ENCODE measurements at places on chromosomes 2 and 18.

GRCh38 chr18:24420551-24420950, 5.9 kb upstream of the IMPACT start:
- no peak for DNase-seq

DNA sequence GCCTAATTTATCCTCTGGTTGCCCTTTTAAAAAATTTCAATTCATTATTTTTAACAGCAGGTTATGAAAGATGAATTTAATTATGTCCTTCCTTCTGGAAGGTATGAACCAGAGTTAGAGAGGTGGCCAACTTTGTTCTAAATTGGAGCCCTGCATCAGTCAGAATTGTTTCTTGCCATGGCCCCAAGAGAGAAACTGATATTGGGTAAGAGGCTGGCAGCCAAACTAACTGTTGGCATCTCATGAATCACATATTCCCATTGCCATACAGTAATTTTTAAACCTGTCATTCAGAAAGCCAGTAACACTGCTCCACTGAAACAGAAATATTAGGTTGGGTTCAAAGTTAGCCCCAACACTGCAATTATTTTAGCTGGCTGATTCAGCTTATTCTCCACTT, 67.4 kb downstream of the SMAD2 start:
- DNase-seq = no peak

DNA sequence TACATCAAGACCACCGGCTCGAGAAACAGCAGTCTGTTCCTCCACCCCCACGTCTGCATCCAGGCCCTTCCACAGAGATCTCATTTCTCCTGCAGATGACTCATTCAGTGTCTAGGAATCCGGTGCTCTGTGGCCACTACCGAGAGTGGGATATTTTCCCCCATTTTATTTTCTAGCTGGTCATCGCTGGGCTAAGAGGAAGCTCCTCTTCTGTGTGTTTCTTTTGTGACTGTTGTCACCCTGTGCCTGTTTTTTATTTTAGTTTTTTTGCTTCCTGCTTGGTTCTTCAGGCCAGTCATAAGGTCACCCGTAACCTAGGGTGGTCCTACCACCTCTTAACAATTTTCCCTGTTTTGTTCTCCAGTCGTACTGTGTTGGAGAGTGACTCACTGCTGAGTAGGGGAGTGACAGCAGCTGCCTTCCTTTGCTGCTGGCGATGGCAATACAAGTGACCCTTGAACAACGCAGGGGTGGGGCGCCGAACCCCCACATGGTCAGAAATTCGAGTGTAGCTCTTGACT, 6.7 kb downstream of the RAMP1 start:
- DNase-seq = no peak

GRCh38 chr2:50419778-50420177, 612.2 kb downstream of the NRXN1 start:
- DNase-seq = no peak

- DNase-seq = no peak
Observed at GRCh38 chr2:195520671-195521155, 136.3 kb upstream of the SLC39A10 start.

DNA sequence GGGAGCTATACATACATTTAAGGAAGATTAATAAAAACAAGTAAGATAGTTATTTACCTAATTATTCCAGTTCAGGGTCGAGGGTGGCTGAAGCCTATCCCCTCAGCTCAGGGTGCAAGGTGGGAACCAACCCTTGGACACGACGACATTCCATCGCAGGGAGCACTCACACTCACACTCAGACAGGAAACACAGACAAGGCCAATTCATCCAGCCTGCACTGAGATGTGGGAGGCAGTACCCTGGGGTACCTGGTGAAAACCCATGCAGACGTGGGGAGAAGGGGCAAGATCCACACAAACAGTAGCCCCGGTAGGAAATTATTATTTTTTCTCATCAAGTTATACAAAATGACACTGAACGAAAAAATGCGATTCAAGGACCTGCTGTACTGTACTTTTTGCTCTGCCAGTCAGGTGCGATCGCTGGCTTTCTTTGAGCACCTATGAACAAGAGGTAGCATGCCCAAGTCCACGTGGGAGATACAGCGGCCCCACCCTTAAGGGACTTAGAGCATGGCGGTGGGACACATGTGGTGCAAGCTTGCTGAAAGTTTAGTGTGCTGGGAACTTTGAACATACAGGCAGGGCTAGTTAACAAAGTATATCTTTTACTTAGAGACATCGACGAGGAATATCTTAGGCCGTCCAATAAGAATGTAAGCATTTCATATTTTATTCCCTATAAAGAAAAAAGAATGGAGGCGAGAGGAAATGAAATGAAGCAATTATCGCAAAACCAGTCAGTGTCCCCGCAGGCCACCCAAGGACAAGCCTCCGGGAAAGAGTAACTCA, 624 bp downstream of the METTL8 start:
- no peak for DNase-seq

DNA sequence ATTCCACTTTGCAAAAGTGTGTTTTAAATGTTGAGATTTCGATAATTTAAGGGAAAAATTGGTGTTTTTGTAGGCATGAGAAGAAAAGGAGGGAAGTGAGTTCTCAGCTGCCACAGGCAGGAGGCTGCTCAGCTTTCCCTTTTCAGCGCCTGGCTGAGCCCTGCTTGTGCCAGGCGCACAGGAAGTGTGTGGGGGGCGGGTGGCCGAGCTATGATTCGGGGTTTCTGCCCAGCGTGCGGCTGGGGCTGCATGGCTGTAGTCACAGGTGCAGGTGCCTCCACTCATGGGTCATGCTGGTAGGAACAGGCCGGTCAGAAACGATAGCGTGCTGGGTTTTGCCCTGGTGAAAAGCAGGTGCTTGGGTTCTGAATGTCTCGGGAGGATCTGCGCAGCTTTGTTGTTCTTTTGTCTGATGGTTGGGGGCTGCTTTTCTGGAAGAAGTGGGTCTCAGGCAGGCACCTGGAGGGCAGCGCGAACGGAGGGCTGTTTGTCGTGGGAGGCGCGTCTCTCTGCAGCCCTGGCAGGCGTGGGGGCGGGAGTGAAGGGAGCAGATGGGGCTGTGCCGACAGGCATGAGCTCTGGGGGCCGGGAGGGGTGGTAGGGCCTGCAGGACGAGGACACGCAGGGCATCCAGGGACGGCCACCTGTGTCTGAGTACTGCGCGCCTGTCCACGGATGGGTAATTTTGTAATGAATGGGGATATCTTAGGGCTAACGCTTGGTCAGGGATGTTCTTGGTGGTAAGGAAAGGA, 2.1 kb downstream of the KCNG2 start:
- DNase-seq = no peak

DNA sequence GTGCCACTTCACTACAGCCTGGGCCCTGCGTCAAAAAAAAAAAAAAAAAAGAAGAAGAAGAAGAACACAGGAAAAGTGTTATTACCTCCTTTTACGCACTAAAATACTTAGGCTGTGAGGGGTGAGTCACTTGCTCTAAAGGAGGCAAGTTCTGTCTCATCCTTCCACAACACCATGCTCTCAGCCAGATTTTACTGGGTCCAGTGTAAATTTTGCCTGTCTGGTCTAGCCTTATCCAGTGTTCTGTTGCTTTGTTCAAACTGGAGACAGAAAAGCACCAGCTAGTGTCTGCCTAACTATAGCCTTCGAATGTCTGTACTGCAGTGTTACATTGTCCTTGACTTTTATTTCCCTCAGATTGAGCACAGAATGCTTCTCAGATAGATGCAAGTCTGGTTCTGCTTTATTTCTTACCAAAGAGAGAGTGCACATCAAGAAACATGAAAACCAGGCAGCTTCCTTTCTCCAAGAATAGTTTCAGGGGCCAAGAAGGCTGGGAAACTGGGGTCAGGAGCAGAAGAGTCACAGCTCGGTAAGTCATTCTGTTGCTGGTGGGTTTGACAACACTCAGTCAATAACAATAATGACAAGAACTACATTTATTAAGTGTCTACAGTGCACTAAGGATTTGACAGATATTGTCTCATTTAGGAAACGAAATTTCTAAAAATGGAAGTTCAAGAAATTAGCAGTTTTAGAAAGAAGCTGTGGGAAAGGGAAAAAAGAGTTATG, 3.1 kb upstream of the MSGN1 start:
- no peak for DNase-seq

GRCh38 chr2:174335988-174336500, 1.3 kb downstream of the SP9 start:
- no peak for DNase-seq

DNA sequence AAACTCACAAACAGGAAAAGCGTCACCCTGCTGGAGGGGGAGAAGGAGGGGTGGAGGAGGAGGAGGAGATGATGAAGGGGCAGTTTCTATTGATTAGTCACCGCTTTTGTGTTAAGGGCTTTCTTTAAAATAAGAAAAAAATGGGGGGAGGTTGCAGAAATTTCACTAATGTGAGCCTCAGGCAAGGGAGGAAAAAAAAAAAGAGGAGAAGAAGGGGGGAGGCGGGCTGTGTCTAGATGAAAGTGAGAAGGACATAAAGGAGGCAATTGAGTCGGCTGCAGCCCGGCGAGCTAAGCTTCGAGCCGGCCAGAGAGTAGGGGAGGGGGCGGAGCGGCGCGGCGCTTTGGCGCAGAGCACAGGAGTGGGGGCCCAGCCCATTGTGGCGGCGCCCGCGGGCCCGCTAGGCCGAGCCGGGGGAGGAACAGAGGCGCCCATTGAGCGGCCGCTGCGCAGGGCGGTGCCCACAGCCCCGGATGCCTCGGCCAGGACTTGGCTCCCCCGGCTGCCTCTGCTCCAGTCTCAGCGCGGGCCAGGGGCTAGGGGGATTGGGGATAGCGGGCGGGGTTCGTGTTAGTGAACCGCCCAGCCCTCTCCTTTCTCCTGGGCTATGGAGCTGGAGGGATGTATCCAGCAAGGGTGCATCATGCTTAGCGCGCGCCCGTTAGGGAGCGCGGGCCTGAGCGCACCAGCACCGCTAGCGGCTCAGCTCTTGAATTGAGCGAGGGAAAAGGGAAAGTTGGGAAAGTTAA, 7.9 kb downstream of the PAX3 start:
- DNase-seq = no peak

DNA sequence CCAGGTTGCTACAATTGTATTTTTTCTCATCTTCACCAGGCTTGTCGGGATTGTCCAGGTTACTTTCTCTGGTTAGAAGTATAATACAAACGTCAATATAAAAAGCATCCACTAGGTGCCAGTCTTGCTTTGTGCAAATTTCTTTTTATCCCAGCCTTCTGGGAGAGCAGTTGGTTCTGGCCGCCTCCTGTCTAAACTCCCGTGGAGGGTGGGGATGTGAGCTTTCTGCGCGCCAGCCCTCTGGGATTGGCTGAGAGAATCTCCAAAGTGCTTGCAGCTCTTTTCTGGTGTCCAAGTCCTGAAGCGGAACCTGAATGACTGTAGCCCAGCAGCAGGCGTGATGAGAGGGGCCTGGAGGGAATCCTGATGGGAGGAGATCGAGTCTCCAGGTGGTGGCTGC, 22.4 kb upstream of the TOGARAM2 start:
- no peak for DNase-seq

DNA sequence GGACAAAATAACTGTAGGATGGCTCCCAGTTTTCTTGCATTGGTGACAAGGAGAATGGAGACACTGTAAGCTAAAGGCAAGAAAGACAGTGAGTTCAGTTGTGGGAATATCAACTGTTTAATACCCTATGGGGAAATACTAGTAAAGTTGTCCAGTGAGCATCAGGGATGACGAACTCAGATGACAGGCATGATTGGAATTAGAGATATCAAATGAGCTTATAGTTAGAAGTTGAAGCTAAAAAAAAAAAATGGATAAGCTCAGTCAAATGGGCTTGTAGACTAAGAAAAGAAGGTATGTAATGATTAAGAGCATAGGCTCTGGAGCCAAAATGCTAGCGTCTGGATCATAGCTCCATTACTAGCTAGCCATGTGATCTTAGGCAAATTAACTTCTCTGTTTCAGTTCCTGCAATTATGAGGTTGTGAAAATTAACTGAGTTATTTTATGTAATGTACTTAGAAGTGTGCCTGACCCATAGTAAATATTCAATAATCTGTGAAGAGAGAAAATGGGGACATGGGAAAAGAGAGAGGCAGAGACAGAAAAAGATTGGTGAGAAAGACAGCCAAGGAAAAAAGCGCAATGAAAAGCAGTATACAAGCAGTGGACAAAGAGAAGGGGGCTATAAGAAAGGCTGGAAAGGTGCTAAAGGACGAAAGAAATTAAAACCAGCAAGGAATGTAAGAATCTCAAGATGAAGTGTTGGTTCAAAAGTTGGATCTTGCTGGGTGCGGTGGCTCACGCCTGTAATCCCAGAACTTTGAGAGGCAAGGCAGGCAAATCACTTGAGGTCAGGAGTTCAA, 95.7 kb upstream of the SLC39A10 start:
- DNase-seq = no peak

DNA sequence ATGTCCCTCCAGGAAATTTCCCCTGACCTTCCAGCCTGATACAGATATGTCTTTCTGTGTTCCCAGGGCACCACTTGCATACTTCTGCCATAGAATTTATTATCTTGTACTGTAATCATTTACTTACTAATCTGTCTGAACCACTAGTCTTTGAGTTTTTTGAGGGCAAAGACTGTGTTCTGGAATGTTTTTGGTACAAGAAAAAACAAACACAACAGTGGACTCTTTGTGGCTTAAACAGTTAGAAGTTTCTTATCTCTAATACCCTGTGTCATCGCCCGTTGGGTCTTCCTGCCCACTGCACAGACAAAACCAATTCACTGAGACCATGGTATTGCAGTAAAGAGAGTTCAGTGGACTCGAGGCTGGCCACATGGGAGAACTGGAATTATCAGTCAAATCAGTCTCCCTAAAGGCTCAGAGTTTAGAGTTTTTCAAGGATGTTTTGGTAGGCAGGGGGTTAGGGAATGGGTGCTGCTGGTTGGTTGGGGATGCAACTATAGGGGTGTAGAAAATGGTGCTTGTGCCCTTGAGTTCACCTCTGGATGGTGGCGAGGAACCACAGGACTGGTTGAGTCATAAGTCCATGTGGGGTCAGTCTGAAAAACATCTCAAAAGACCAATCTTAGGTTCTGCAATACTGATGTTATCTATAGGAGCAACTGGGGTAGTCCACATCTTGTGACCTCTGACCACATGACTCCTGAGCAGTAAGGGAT, 20.3 kb downstream of the RALB start:
- DNase-seq = no peak
